ENCODE measurements at places on chromosomes 1 and 21.

DNA sequence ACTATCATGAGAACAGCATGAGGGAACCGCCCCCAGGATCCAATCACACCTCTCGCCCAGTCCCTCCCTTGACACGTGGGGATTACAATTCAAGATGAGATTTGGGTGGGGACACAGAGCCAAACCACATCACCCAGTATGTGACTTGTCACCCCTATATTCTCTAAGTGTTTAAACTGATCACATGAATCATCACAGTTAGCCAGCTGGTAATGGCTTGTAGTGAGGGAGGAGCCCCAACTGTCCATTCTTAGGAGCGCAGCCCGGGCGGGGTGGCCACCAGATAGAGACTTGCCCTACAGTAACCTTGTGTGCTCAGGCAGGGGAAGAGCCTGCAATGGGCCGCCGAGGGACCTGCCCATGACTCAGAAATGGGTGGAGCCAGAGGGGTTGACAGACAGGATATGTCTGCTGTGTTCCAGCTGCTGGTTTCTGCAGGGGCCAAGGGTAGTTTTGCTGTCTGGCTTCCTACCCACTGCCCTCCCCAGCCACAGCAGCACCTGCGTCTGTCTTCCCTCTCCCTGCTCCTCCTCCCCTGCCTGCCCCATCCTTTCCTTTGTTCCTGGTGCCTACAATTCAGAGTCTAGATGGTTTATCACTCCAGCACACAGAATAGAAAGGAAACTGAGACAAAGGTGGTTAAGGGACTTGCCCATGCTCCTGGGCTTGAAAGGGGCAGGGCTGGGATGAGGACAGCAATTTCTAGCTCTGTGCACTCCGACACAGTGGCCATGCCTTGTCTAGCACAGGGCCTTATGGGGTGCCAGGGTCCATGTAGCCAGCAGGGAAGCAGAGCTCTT is 9.2 kb downstream of the ABCG1 start:
- peak; percentile 83 for DNase-seq

DNA sequence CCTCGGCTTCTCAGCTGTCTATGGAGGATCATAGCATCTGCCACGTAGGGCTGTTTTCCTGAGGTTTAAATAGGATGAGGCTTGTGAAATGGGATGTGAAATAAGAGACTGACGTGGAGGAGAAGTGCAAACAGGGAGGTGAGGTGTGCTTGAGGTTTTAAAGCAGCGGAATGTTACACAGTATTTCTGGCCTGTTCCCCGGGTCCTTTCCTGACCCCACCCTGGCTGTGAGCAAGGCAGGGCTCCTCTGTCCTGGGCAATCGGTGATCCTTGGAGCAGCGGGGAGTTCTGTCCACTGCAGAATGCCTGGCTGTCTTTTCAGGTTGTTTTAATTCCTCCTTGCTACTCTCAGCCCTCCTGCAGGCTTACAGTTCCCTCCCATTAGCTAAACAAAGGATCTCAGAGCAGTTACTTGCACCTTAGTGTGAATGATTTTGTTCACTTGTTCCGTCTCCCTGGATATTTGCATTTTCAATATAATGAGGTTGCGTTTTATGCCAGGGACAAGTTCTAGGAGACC is 38.6 kb downstream of the LHX4 start:
- no peak for DNase-seq

DNA sequence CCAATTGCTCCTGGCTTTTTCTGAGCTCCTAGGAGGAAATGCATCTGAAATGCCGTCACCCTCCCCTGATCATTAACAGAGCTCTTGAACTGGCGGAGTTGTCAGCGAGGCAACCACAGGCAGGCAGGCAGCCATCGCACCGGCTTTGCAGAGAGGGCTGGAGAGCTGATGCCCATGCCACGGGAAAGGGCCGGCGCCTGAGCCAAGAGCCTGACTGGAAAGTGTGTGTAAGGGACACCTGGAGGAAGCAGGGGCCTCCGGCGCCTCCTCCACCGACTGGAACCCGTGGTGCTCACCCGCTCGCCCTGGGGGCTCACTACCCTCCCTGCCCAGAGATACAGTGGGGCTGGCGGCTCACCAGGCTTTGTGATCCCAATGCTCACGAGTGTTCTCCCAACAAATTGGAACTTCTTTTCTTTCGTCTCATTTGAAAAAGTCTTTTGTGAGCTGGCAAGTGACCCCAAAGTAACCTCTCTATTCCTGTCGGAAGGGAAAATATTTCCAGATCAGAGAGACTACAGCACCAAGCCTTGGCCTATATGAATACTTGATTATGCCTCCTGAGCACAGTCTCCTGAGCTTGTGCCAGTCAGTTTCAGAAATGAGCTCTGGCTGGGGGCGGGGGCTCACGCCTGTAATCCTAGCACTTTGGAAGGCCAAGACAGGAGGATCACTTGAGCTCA is 97.7 kb upstream of the SLC25A33 start:
- DNase-seq: no peak

- no peak for DNase-seq
Measured at GRCh38 chr21:23725576-23725975, 1881.7 kb downstream of the MRPL39 start.

GRCh38 chr1:25037174-25038074 is 107.3 kb upstream of the RUNX3 start:
- DNase-seq: peak; percentile 34

DNA sequence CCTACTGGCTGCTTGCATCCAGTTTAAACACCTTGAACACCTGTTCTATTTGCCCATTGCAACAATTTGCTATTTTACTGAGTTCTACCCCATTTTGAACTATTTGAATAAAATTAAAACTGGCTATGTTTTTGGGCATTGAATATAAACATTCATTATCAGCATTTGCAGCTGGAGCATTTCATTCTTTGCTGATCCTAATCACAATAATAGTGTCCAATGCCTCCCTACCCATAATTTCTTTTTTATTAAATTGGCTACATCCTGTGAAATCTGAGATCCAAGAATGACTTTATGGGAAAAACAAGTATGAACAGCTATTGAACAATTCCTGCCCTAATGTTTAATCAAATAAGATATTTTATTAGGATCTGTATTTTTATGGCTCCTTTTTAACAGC is 447.9 kb downstream of the PLA2G4A start:
- DNase-seq: no peak

DNA sequence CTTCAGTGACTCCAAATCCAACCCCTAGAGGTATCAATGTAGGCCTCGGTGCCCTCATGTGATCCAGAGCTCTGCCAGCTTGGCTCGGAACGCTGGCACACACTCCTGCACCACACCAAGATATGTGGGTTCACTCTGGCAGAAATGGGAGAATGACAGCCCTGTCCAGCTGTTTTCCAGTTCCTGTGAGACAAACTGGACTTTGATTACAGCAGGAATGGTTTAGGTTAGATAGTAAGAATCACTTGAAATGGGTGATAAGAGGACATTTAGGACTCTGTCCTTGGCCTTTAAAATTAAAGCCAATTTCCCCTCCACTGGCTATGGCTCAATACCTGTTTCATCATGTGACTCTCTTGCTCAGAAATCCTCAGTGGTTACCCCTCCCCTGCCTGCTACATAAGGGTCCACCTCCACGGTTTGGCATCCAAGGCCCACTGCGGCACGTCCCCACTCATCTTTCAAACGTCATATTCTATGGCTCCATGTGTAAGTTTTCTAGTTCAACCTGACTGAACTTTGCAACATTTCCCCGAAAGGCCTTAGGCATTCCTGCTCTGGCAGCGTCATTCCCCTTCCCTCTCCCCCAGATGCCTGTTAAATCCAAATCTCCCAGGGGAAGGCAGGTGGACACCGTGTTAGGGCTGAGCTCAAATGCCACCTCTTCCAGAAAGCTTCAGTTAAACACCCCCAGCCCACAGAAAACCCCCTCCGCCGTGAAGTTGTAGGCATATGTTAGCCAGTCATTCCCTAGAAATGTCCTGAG is 44.7 kb downstream of the PLEKHA6 start:
- no peak for DNase-seq

GRCh38 chr1:14603645-14604044 is 5.2 kb downstream of the KAZN start:
- DNase-seq: no peak

DNA sequence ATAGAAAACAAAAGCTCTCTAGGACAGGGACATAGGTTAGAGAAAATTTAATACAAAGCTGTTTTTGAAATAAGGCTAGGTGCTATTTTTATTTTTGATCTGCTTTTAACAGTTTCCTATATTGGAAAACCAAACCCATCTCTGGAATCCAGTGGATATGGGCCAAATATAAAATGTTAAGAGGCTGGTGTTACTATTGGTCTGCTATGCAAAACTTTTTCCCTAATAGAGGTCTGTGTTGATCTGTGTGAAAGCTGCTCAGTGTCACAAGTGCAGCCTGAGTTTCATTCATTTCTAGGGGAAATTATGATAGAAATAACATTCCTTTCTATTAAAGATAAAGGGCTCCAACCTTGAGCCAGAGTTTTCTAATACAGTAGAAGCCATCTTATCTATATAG is 116.4 kb downstream of the OLFML2B start:
- no peak for DNase-seq

GRCh38 chr1:68571454-68572235 is 74.8 kb upstream of the DEPDC1 start:
- DNase-seq: no peak

GRCh38 chr21:34800797-34801518 is 132.2 kb downstream of the CLIC6 start:
- no peak for DNase-seq

DNA sequence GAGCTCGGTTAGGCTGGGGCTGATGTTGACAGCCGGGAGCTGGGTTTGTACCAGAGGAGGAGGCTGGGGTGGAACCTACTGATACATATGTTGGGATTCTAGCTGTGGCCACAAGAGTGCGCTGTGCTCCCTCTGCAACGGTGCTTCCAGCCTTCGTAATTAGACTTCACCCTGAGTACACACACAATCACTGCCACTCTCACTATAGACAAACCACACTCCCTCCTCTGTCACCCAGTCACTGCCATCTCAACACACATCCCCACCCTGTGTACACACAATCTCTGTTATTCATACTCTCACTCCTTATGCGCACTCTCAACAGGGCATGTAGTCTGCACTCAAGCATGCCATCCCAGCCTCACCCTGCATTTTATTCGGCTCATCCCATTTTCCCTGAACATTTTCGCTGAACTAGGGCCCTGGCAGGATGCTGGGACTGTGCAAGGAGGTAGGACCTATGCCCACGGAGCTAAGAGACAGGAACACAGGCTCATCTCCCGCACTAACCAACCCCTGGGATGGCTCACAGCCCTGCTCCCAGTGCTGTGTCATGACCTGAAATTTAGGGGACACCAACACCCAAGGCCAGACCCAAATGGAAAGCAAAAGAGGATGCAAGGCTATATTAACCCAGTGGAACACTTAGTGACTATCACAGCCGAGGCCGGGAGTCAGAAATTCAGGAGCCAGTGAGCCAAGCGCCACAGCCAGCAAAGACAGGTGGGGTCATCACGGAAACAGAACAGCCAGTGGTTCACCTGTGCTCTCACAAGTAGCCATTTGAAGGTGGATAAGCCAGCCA is 5.7 kb downstream of the GJB3 start:
- DNase-seq: no peak

DNA sequence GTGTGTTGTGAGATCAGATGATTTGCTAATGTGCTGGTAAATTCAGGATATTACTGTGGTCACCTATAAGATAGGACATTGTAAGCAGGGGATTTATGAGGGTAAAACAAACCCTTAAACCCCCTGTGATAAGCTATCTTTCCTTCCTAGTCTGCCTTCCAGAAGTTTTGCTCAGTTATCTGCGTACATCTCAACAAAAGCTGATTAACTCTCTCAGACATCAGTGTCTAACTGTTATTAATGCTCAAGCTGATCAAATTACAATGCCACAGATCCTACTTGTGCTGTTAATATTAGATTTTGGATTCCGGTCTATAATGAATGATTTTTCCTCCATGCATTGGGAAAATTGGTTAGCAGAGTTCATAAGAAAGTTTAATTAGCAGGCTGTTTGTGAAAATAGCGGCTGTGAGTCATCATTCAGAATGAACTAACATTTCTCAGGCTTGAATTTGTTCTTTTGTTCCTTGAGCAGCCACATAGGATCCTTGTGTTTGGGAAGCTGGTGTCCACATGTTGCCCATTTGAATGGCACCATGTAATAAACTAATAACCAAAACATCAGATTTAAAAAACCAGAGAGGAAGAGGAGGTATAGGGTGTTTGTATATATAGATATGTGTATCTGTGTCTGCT is 48.7 kb downstream of the ELAVL4 start:
- no peak for DNase-seq

GRCh38 chr1:19309123-19309813 is 2.7 kb downstream of the AKR7A2 start:
- no peak for DNase-seq

DNA sequence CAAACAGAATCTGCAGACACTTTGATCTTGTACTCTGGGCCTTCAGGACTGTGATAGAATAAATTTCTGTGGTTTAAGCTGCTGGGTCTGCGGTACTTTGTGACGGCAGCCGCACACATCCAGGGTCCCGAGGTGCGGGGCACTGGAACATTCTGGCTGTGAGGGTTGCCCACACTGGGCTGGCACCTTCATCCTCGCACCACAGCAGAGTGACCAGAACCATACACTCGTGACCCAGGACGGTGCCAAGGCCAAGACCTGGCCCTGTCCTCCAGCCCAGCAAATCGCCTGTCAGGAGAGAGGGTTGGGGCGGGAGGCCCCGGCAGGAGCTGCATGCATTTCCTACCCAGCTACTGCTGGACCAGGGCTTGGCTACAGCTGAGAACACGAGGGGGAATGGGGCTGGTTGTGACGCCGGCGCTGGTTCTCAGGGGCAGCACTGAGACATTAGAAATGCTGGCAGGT is 2.6 kb upstream of the FTCD start:
- DNase-seq: peak; percentile 0

- no peak for DNase-seq
Measured at GRCh38 chr1:182794676-182795201, 5.2 kb downstream of the NPL start.

- peak; percentile 65 for DNase-seq
Measured at GRCh38 chr1:18926315-18927081, 24.1 kb upstream of the ALDH4A1 start.

- no peak for DNase-seq
Measured at GRCh38 chr21:22791986-22792560, 1793.9 kb downstream of the NCAM2 start.

GRCh38 chr1:106536741-106537140 is 519.7 kb upstream of the PRMT6 start:
- no peak for DNase-seq

Measured in activated T-helper 1 cell treated with anti-CD3 and anti-CD28 coated beads, Interleukin-2, amount 50 U/mL, for 16 hours (primary cell).